AG08396 (cell line): ENCODE measurements at places on chromosomes 11 and 22.
A peak's percentile ranks its signal among the peaks of the same experiment; 100 is the strongest.

DNA sequence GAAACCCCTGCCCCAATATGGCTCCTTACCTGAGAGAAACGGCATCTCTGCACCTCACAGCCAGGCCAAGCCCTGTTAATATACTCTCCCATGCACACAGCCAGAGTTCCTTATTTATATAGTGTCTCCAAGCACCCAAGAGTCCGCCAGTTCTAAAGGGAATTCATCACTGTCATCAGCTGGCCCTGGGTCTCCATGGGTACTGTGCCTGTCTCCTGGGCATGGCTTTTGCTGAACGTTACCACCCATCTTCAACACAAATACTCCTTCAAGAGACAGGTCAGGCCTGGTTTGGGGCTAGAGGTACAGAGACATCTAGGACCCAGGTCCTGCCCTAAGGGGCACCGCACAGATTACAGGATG is 1.6 kb upstream of the ATG16L2 start:
- no peak for DNase-seq

- DNase-seq = peak; percentile 77
Measured at GRCh38 chr11:107018902-107019493, 722 bp upstream of the GUCY1A2 start.

GRCh38 chr11:101429703-101430540 is 153.9 kb downstream of the TRPC6 start:
- DNase-seq = no peak

DNA sequence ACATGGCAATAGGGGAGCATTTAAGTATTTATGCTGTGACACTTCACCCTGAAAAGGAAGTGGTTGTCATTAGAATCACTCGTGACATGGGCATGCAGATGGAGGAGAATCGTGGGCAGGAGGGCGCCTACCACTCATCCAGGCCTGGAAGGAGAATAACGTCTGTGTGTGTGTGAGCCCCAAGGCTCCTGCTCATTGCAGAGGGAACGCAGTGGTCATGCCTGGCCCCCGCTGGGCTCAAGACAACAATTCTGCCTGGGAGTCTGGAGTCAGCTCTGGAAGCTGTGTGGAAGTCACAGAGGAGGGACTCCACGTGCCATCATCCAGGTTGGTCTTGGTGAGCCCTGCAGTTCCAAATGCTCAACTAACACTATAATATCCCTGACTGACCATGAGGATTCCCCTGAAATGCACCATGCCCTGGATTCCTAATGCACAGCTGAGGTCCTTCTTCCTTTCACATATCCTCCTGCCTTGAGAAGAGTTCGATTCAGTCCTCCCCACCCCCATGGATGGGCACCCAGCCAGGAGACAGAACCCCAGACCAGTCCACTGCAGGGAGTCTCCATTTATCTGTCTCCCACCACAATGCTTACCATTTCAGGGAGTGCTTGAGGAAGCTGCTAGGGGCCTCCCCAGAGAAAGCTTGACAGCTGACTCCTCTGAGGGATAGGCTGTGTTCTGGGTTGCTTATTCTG is 446.9 kb upstream of the B3GAT1 start:
- DNase-seq = no peak

DNA sequence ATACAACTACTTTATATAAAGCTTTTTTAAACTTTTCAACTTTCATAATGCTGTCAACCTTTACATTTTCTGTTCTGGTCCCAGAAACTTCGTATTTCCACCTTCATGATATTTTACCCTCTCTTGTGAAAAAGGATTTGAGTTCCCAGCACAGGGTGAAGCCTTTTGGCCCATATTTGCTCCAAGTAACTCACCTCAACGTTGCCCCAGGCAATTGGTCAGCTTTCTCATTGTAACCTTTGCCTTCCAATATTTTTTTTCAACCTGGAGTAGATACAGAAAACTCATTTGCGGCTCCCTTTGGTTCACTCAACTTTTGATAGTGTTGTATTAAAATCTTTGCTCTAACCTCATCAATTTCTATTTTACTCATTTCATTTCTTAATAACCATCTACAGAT is 21.1 kb upstream of the FAR1 start:
- DNase-seq = no peak

DNA sequence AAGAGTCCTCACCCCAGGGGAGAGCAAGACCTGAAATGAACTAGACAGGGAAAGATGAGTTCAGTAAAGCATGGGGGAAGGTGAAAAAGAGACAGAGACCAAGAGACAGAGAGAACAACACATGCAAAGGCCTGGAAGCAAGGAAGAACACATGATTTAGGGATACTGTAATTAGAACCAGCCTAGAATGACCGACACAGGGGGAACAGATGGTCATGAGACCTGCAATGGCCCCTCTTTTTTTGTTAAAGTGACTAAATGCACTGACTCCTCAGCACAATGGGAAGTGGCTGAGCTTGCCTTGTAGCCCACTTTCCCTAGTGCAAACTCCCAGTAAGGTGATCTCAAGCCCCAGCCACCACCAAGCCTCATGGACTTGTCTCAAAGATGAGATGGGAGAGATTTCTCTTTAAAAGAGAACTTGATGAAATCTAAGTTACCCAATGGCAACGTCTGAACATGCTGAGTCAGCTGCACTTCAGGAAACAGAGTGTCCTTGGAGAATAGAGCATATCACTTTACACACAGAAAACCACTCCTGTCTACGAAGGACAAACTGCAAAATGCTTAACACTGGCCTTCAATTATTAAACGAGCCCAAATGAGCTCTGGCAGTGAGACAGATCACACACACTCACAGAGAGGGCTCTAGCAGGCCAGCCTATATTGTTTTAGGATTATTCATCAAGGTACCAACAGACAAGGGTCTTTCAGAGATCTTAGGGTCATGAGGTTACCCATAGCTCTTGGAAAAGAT is 91.0 kb downstream of the SERGEF start:
- DNase-seq = no peak

GRCh38 chr11:134636071-134636470 is 224.0 kb upstream of the B3GAT1 start:
- DNase-seq = no peak

- DNase-seq = no peak
Measured at GRCh38 chr11:69644962-69645675, 4.2 kb downstream of the CCND1 start.

GRCh38 chr11:93193731-93194130 is 4.1 kb downstream of the SLC36A4 start:
- DNase-seq = no peak

DNA sequence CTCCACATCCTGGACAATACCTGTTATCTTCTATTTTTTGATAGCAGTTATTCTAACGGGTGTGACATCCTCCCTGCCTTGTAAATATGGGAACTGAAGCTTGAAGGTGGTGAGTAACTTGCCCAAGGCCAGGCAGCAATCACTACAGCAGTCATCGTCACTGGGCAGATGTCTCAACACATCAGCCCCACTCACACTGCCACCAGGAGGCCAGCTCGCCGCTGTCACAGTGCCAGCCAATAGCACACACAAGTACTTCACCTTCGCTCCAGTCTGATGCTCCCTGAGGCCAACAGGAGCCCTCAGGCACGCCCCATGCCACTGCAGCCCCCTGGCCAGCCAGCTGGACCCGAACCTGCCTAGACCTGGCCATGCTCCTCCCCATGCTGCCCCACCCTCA is 4.9 kb upstream of the TTLL1 start:
- DNase-seq = no peak

- peak; percentile 90 for DNase-seq
Measured at GRCh38 chr11:70661761-70662501, 263.6 kb downstream of the CTTN start.

- DNase-seq = no peak
Measured at GRCh38 chr22:47727641-47728040, 965.2 kb downstream of the TBC1D22A start.

- DNase-seq = no peak
Measured at GRCh38 chr11:115144914-115145313, 359.3 kb downstream of the CADM1 start.

DNA sequence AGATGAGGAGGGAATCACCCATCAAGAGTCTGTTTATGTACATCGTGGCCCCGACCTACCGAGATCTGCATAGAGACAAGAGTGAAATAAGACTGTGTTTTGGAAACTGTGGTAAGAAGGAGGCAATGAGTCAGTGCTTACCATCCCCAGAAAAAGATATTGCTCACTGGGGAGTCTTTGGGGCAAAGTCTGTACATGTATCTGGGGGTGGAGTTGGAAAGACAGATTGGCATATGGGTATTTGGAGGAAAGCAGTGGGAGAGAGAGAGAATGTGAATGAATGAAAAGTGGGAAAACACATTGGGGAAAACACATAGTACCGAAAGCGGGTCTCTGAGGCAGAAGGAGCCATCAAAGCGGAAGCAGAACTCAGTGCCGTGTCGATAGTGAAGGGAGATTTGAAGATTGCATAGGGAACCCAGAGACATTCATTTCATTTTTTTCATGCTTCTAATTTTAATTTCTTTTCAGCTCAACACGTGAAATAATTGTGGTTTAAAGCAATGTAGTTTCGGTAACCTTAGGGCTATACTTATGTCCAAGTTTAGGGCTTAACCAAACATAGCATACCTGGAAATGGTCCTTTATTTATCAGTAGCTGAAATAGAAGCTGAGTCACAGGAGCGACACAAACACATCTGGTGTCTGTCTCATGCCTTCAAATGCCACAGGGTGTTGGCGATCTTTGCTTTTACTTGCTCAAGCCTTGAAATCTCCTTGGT is 98.6 kb upstream of the CD44 start:
- DNase-seq = peak; percentile 24

GRCh38 chr11:94866936-94867795 is 99.0 kb downstream of the AMOTL1 start:
- no peak for DNase-seq

- DNase-seq = no peak
Measured at GRCh38 chr11:68741463-68741862, 9.9 kb downstream of the TESMIN start.

- no peak for DNase-seq
Measured at GRCh38 chr11:39542460-39542859, 1917.0 kb downstream of the LRRC4C start.

GRCh38 chr22:39815932-39816331 is 77.6 kb downstream of the ENTHD1 start:
- no peak for DNase-seq

DNA sequence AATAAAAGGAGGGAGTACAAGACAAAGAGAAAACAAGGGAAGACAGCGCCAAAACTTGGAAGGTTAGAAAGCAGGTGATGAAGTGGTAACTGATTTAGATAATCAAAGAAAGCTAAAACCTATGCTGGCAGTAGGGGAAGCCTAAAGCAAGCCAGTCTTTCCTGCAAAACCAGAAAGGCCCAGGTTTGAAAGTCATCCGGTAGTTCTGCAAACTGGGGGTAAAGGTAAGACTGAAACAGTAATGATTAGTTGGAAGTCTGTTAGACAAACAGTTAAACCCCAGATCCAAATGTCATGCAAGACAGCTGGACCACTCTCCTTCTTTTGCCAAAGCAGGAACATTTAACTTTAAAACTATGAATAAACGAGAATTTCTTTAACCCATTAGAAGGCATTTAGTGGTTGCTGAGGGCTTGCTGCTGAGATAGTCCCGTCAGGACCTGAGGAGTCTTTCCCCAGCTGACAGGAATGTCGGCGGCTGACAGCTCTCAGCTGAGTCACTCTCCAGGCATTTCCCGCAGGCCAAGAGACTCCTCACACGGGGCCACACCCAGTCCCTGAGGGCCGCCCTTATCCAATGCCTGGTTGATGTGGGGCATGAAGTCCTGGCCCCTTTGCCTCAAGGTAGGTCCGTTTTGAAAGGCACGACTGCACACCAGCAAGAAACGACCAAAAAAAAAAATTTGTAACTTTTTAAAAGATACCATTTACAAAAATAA is 36.3 kb upstream of the CFAP300 start:
- peak; percentile 92 for DNase-seq

GRCh38 chr22:22462813-22463567 is 45.6 kb downstream of the ZNF280B start:
- no peak for DNase-seq

GRCh38 chr22:45533703-45534102 is 31.0 kb downstream of the FBLN1 start:
- no peak for DNase-seq

DNA sequence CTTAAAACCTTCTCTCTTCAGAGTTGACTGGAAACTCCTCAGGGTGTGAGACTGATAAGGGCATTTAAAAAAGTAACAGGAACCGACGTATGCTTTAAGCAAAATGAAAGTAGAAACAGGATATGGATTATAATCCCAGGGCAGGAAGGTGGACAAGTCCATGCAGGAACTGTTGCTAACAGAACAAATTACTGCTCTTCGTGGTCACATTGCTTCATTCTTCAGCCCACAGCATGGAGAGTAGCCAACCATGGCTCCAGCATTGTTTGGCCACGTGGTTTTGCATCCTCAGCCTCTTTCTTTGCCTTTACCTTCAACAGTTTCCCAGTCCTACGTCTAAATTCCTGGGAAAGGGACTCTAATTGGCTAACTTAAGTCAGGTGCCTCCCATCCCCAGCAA is 563.1 kb upstream of the ISX start:
- DNase-seq = no peak

DNA sequence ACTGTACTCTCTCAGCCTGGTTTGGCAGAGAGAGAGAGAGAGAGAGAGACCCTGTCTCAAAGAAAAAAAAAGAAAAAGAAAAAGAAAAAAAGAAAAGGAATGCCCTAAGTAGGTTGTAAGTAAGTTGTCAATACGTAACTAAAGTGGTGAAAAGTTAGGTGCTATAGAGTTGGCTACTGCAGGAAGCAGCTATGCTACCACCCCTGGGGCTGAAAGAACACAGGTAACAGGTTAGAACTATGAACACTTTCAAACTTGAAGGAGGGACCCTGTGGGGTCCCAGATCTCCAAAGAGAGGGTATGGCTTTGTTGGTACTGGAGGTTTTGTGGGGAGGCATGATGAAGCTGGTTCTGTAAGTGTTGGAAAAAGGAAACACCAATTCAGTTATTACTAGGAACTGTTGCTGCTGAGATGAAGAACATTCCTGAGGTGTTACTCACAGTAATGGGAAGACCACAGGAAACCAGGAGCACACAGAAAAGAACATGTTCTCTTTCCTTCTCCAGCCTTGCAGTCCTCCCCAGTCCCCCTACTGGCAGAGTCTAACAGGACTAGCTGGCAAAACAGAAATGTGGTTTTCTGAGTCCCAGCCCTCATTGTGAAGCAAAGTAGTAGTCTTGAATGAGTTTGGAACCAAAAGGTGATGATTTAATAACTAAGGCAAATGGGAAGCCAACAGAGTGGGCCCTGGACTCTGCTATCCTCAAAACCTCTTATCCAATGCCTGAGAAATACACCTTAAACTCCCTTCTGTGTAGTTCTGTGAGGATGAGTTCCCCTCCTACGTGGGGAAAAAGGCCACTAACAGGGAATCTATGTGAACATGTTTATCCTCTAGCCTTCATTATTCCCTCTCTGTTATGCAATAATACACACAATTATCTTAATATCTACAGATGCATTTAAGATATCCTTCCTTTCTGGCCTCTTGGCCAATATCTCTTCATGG is 427.0 kb upstream of the DDI1 start:
- DNase-seq = peak; percentile 77
